Activated T-helper 17 cell treated with anti-CD3 and anti-CD28 coated beads, Interleukin-2, amount 50 U/mL, for 72 hours (primary cell): ENCODE measurements at places on chromosomes 16 and 17. TPM values are rescaled to one million over a fixed set of nuclear protein-coding genes. Genes with fewer than 3 reads are reported as not detected.

MT1G gene
- total RNA-seq = not detected

HOXB9 gene
- total RNA-seq = 0.58 TPM

KRT33B gene
- total RNA-seq = not detected

PPL gene
- total RNA-seq = not detected

SCARF1 gene
- 5.7 TPM for total RNA-seq

TP53TG3 gene
- not detected for total RNA-seq

CCL8 gene
- not detected for total RNA-seq

ZFP3 gene
- total RNA-seq = 1.4 TPM

CACNA1H gene
- total RNA-seq = 1.9 TPM

ESRP2 gene
- 0.13 TPM for total RNA-seq
